ENCODE measurements at places on chromosomes 2 and 18.

GRCh38 chr18:79360933-79361332 is 34.8 kb upstream of the NFATC1 start:
- no peak for DNase-seq

DNA sequence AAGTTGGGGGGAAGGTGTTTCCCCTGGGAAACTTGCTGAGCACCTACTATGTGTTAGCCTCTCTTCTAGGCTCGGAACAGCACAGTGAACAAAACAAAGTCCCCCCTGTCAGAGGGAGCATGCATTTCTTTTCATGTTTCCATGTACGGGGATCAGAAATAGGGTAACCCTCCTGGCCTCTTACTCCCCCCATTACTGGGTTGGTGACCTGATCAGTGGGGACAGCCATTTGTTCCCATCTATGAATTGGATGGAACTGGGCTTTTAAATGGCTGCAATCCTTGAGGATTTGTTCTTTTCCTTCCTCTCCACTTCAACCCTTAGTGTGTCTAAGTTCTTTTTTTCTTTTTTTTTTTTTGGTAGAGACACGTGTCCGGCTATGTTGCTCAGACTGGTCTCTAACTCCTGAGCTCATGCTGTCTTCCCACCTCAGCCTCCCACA is 13.7 kb downstream of the NCL start:
- no peak for DNase-seq

DNA sequence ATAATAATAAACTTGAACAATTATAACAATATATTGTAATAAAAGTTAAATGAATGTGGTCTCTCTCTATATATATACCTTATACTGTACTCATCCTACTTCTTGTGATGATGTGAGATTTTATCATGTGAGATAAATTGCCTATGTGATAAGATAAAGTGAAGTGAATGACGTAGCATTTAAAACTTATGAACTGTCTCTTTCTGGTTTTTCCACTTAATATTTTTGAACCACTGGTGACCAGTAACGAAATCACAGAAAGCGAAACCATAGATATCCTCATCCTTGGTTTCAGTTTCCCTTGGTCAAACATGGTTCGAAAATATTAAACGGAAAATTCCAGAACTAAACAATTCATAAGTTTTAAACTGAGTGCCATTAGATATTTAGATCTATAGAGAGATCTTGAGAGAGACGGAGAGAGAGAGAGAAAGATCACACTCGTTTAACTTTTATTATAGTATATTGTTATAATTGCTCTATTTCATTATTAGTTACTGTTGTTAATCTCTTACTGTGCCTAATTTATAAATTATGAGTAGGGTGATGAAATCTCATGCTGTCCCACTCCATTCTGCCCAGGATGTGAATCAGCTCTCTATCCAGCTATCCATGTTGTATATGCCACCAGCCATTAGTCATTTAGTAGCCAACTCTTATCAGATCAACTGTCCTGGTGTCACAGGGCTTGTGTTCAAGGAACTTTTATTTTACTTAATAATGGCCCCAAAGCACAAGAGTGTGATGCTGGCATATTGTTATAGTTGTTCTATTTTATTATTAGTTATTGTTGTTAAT is 156.8 kb downstream of the THADA start:
- DNase-seq: no peak

- no peak for DNase-seq
These were observed 177.5 kb downstream of the TMEM18 start for GRCh38 chr2:499726-500125.

- no peak for DNase-seq
These were observed 57.4 kb downstream of the RHBDD1 start for GRCh38 chr2:226893216-226893615.

GRCh38 chr2:102018823-102019445 is 27.2 kb downstream of the IL1R2 start:
- no peak for DNase-seq

GRCh38 chr2:6785493-6785892 is 80.2 kb downstream of the CMPK2 start:
- no peak for DNase-seq
